ENCODE measurements at places on chromosomes 1 and 21. TPM values are rescaled to one million over a fixed set of nuclear protein-coding genes. Genes with fewer than 3 reads are reported as not detected.

GRCh38 chr21:34582506-34583150, 32.3 kb downstream of the RCAN1 start:
- no peak overlapping the region for H3K4me3 ChIP-seq
- H3K36me3 ChIP-seq = no peaks in the 10 kb centered on the region
- no peaks in the 10 kb centered on the region for H3K27me3 ChIP-seq
- H3K27ac ChIP-seq = no peak overlapping the region
- peaks cover 10% of the 10 kb centered on the region for H3K4me1 ChIP-seq

The SCNM1 gene
- 34.6 TPM for total RNA-seq

GRCh38 chr1:23837908-23838307, 12.7 kb upstream of the HMGCL start:
- peaks cover 6% of the 10 kb centered on the region for H3K4me1 ChIP-seq
- no peak for DNase-seq
- no peak overlapping the region for H3K27ac ChIP-seq
- H3K27me3 ChIP-seq = no peaks in the 10 kb centered on the region
- no peak overlapping the region for H3K4me3 ChIP-seq

- H3K27ac ChIP-seq = no peak overlapping the region
- no peaks in the 10 kb centered on the region for H3K36me3 ChIP-seq
- no peak overlapping the region for H3K4me3 ChIP-seq
These were observed 7.6 kb upstream of the HHAT start for GRCh38 chr1:210321131-210321530.

DNA sequence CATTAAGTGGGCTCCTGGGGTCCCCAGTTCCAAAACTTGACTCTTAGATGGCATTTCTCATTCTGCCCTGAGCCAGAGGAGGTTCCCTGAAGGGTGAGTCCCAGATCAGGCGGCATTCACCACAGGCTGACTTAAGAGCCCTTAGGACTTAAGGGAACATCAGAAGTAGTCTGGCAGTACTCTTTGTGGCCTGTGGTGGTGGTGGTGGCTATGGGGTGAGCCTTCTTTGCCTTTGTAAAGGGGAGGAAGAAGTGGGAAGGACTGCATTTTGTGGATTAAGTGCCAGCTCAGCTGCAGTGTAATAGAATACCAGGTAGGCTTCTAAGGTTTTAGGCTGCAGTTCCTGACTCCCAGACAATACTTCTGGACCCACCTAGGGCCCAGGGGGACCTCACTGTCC, 186.5 kb upstream of the KCTD3 start:
- no peak for DNase-seq
- H3K4me1 ChIP-seq = no peaks in the 10 kb centered on the region
- H3K36me3 ChIP-seq = no peaks in the 10 kb centered on the region
- no peaks in the 10 kb centered on the region for H3K27me3 ChIP-seq

GRCh38 chr1:154546264-154547063, 12.0 kb downstream of the UBE2Q1 start:
- no peaks in the 10 kb centered on the region for H3K27me3 ChIP-seq
- H3K4me3 ChIP-seq = no peak overlapping the region
- H3K36me3 ChIP-seq = peaks cover 33% of the 10 kb centered on the region
- H3K27ac ChIP-seq = no peak overlapping the region
- DNase-seq = peak; percentile 79

- H3K27me3 ChIP-seq = no peaks in the 10 kb centered on the region
- peaks cover 6% of the 10 kb centered on the region for H3K36me3 ChIP-seq
- no peak for DNase-seq
- peaks cover 5% of the 10 kb centered on the region for H3K4me1 ChIP-seq
- peak overlapping the region; percentile 18 for H3K27ac ChIP-seq
These were observed 9.4 kb downstream of the IPO9 start for GRCh38 chr1:201838381-201838780.

DNA sequence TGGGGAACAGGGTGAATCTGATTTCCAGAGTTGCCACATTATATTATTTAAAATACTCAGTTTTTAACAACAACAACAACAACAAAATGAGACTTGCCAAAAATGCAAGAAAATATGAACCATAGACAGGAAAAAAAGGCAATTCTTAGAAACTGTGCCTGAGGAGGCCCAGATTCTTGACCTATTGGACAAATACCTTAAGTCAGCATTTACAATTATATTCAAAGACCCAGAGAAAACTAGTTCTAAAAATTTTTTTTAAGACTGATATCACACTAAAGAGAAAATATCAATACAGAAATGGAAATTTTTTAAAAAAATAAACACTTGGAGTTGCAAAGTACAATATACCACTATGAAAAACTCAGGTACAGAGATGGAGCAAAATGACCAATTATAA, 152.8 kb upstream of the LYPLAL1 start:
- no peak overlapping the region for H3K27ac ChIP-seq
- H3K4me3 ChIP-seq = no peak overlapping the region
- no peaks in the 10 kb centered on the region for H3K36me3 ChIP-seq
- no peaks in the 10 kb centered on the region for H3K4me1 ChIP-seq

The CFHR1 gene
- total RNA-seq = not detected

- peak overlapping the region; percentile 61 for H3K27ac ChIP-seq
- DNase-seq = no peak
- no peaks in the 10 kb centered on the region for H3K27me3 ChIP-seq
- no peak overlapping the region for H3K4me3 ChIP-seq
- H3K36me3 ChIP-seq = no peaks in the 10 kb centered on the region
These were observed 133.4 kb downstream of the EDEM3 start for GRCh38 chr1:184621260-184621659.

The RAB7B gene
- total RNA-seq = 7.0 TPM

The SASS6 gene
- total RNA-seq = 2.4 TPM

DNA sequence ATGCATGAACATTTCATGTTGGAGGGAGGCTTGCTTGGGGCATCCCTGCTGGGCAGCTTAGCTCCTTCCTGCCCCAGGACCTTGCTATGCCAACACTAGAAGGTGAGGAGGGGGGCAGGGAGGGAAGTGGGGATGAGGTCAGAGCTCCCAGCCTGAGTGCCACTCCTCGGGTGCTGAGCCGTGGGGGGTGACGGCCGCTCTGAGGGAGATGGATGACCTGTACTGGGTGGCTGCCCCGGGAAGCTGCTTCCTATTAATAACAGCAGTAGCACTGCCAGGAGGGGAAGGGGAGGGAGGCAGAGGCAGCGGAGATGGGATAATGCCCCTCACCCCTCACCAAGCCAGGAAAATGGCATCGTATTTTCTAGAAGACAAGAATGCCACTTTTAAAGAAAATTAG, 60.6 kb downstream of the UBIAD1 start:
- no peaks in the 10 kb centered on the region for H3K36me3 ChIP-seq
- peaks cover 13% of the 10 kb centered on the region for H3K27me3 ChIP-seq
- no peak for DNase-seq
- H3K27ac ChIP-seq = no peak overlapping the region
- H3K4me1 ChIP-seq = no peaks in the 10 kb centered on the region

DNA sequence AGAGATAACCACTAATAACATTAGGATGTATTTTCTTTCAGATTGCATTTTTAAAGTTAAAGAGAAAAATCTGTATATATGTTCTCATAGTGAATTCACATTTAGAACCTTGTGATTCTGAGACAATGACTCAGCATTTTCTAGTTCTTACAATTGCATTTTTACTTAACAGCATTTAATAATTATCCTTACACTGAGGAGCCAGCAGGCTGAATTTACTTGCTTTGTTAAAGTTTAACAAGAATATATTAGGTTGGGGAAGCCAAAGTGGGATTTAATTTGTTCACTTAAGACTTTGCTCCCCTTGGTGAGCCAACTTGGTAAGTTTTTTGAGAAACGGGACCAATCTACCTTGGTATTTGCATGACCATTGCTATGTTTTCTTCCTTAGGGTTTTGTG, 4.5 kb downstream of the PATJ start:
- no peaks in the 10 kb centered on the region for H3K36me3 ChIP-seq
- H3K27me3 ChIP-seq = no peaks in the 10 kb centered on the region
- DNase-seq = no peak
- no peak overlapping the region for H3K27ac ChIP-seq

GRCh38 chr1:10738061-10739058, 58.1 kb downstream of the CASZ1 start:
- peak overlapping the region; percentile 76 for H3K27ac ChIP-seq
- H3K4me3 ChIP-seq = no peak overlapping the region
- peaks cover 19% of the 10 kb centered on the region for H3K4me1 ChIP-seq
- no peaks in the 10 kb centered on the region for H3K27me3 ChIP-seq
- H3K36me3 ChIP-seq = no peaks in the 10 kb centered on the region

- no peaks in the 10 kb centered on the region for H3K4me1 ChIP-seq
- no peak overlapping the region for H3K4me3 ChIP-seq
- no peak for DNase-seq
- H3K36me3 ChIP-seq = no peaks in the 10 kb centered on the region
These were observed 180.9 kb downstream of the TNR start for GRCh38 chr1:175562452-175562851.

GRCh38 chr21:37074546-37074945, 1.5 kb downstream of the TTC3 start:
- no peaks in the 10 kb centered on the region for H3K36me3 ChIP-seq
- peaks cover 21% of the 10 kb centered on the region for H3K4me1 ChIP-seq
- peak overlapping the region; percentile 99 for H3K27ac ChIP-seq
- H3K27me3 ChIP-seq = no peaks in the 10 kb centered on the region
- DNase-seq = no peak
- H3K4me3 ChIP-seq = peak overlapping the region; percentile 87

The CCDC181 gene
- total RNA-seq = 0.32 TPM

The TNN gene
- not detected for total RNA-seq

DNA sequence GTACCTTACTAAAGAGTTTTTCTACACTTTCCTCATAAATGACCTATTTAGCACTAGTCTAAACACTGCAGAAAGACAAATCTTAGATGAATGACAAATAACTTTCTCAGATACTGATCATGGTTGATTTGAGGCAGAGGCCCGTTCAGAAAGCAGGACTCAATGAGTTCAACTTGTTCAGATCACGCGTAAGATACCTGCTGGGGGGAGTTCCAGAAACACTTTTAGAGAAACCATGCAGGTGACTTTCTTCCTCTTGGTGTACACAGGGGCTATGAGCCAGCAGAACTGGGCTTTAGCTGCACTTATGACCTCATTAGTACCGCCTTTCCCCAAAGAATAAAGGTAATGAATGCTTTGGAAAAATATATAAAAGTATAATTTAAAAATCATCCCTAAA, 38.8 kb upstream of the TTC39A start:
- no peaks in the 10 kb centered on the region for H3K27me3 ChIP-seq
- peaks cover 66% of the 10 kb centered on the region for H3K36me3 ChIP-seq
- H3K4me3 ChIP-seq = no peak overlapping the region
- no peaks in the 10 kb centered on the region for H3K4me1 ChIP-seq
- no peak overlapping the region for H3K27ac ChIP-seq

DNA sequence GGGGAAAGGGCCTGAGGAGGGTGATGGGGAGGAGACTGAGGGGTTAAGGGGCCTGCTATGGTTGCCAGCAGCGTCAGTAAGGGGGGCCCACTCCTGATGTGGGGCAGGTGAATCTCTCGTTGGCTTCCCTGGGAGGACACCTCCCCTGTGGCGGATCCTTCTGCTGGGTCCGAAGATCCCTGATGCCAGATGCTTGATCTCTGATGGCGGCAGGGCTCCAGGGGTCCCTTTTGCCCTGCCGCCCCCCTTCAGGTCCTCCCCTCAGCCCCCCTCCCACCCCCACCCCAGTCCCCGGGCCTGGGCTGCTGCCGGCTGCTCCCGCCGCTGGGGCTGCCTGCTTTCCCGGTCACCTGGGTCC, 219 bp downstream of the CELF3 start:
- H3K4me1 ChIP-seq = peaks cover 22% of the 10 kb centered on the region
- peaks cover 21% of the 10 kb centered on the region for H3K27me3 ChIP-seq
- no peak for DNase-seq
- H3K36me3 ChIP-seq = no peaks in the 10 kb centered on the region

The ZNF691 gene
- total RNA-seq = 8.2 TPM

The KRTAP22-2 gene
- not detected for total RNA-seq

DNA sequence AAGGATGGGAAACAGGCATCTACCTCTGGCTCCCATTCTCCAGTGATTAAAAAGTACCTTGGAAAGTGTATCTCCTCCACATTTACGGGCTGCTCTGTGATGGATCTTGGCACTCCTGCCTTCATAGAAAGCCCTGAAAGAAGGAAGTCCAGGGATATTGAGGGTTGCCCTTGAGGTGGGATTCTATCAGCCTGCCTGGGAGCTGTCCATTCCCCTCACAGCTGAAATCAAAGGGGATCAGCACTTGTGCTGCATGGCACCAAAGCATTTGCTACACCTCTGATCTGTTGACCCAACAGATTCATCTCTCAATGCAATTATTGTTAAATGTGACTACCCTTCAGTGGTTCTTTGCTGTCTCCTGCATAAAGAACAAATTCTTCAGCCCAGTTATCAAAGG, 442.0 kb upstream of the RUNX1 start:
- no peaks in the 10 kb centered on the region for H3K4me1 ChIP-seq
- H3K4me3 ChIP-seq = no peak overlapping the region
- H3K36me3 ChIP-seq = no peaks in the 10 kb centered on the region
- no peaks in the 10 kb centered on the region for H3K27me3 ChIP-seq
- H3K27ac ChIP-seq = no peak overlapping the region

GRCh38 chr1:212566522-212567479, 41.8 kb upstream of the ATF3 start:
- no peaks in the 10 kb centered on the region for H3K27me3 ChIP-seq
- peak overlapping the region; percentile 91 for H3K27ac ChIP-seq
- peaks cover 13% of the 10 kb centered on the region for H3K4me1 ChIP-seq
- no peak for DNase-seq
- H3K4me3 ChIP-seq = peak overlapping the region; percentile 59
